Endothelial cell of umbilical vein (primary cell): ENCODE measurements at places on chromosomes 11 and 22. TPM values are rescaled to one million over a fixed set of nuclear protein-coding genes. Genes with fewer than 3 reads are reported as not detected.
A peak's percentile ranks its signal among the peaks of the same experiment; 100 is the strongest.

SCUBE1 gene
- total RNA-seq: not detected in 2 replicates

C22orf42 gene
- total RNA-seq: not detected in 2 replicates

FAM181B gene
- total RNA-seq: not detected in 2 replicates

DNA sequence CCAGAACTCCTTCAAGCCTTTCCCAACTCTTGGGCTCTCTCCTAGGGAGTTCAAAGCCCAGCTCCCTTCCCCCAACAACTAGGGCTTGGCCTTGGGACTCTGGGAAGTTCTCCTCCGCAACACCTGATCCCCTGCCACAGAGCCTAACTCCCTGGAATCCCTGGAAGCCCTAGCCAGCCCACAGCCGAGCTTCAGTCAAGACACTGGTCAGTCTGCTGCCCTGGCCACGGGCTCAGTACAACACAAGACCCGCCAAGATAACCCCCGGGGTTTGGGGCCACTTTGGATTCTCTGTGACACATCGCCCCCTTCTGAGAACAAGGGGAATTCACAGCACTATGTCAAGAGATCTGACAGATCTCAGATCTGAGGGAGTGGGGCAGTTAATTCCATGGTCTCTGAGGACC lies 58.3 kb downstream of the SLC22A12 start:
- DNase-seq: no peak

GRCh38 chr11:58004664-58005063 lies 19.0 kb upstream of the OR9Q1 start:
- peak; percentile 98 for DNase-seq

GRCh38 chr11:6813656-6814055 lies 14.2 kb upstream of the OR6A2 start:
- no peak for DNase-seq

DNA sequence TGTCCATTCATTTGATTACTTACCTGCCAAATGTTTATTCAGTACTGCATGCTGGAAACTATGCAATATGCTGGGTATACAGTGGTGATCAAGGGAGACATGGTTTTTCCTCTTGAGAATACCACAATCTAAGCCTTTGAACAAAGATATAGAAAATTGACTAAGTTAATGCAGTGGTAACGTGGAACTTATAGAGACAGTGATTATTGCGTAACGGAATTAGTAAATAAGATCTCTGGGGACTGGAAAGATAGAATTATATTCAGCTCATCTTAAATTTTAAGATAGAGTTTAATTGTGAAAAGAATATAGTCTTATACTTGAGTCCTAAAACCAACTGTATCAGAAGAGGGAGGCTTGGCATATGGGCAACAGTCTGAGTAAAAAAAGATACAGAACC lies 129.5 kb downstream of the UVRAG start:
- no peak for DNase-seq
